RCC 7860 (cell line): ENCODE measurements at places on chromosomes 5 and 9.
A peak's percentile ranks its signal among the peaks of the same experiment; 100 is the strongest.

DNA sequence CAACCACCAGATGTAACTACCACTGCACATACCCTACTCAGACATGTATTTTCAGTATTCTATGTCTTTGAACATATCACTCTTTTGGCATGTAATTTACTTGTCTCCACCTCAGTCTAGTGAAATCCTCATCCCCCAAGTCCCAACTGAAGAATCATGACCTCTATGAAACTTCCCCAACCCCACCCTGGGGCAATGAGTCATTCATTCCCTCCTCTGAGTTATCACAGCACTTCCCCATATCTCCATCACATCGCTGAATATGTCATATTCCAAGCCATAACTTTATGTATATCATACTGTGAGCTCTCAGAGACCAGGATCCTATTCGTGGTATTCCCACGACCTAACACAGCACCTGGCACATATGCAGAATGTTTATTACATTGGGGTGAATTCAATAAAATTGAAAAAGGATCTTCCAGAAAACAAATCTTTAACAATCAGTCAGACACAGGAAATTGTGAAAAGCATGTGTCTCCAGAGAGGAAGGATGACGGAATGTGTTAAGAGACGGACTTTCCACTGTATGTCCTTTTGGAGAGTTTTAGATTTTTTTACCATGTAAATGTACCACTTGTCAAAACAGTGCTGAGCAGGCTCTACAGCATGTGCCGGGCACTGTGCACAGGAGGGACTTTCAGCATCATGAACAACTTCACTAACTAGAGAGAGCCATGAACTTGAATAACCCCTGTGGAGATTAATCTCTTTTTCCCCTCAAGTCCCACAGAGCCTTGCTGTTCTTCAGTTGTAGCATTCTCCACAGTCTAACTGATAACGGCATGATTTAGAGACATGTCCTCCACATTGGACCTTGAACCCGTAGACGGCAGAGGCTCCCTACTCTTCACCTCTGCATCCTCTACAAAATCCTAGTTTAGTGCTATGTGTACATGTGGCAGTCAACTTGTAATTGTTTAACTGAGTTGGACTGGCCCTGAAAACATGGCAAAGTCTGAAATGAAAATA is 213.5 kb downstream of the GLIS3 start:
- peak; percentile 9 for DNase-seq

DNA sequence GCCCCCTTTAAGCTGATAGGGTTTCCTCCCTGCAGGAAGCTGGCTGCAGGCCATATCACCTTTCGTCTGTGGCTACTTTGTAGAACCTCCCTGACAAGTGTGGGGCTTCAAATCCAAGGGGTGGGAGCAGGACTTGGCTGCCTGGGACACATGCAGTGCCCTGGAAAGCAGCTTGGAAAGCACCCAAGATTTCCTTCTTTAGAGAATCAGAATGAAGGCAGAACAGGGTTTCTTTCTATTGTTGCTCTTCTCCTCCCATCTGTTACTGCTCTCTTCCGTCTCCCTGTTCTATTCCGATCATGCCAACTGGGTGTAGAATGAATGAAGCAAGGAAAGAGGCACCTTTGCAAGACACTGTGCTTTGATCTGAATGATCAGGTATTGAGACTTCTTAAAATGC is 282.2 kb downstream of the MED10 start:
- DNase-seq: no peak

- DNase-seq: no peak
These were observed 36.9 kb upstream of the CXCL14 start for GRCh38 chr5:135615581-135616260.

- no peak for DNase-seq
These were observed 567.2 kb upstream of the MEF2C start for GRCh38 chr5:89450149-89450538.

GRCh38 chr9:71647094-71647591 is 121.2 kb downstream of the CEMIP2 start:
- DNase-seq: peak; percentile 65

DNA sequence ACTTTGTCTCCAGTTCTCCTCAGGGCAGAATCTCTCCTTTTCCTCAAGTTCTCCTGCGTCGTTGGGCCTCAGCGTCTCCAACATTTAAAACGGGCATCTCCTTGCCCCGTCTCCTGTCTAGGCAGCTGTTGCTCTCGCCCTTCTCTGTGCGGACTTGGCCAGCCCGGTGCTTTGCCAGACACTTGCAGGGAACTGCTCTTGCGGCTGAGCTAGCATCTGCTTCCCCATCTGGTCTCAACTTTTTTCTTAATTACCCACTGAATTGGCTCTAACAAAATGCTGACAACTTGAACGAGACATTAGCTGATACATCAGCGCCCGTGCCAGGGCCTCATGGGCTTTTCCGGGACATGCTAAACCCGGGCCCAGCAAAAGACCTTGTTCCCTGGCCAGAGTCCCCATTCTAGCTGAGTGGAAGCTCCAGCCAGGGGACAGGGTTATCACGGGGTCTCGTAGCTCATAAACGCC is 25.1 kb downstream of the ZNF618 start:
- DNase-seq: no peak

DNA sequence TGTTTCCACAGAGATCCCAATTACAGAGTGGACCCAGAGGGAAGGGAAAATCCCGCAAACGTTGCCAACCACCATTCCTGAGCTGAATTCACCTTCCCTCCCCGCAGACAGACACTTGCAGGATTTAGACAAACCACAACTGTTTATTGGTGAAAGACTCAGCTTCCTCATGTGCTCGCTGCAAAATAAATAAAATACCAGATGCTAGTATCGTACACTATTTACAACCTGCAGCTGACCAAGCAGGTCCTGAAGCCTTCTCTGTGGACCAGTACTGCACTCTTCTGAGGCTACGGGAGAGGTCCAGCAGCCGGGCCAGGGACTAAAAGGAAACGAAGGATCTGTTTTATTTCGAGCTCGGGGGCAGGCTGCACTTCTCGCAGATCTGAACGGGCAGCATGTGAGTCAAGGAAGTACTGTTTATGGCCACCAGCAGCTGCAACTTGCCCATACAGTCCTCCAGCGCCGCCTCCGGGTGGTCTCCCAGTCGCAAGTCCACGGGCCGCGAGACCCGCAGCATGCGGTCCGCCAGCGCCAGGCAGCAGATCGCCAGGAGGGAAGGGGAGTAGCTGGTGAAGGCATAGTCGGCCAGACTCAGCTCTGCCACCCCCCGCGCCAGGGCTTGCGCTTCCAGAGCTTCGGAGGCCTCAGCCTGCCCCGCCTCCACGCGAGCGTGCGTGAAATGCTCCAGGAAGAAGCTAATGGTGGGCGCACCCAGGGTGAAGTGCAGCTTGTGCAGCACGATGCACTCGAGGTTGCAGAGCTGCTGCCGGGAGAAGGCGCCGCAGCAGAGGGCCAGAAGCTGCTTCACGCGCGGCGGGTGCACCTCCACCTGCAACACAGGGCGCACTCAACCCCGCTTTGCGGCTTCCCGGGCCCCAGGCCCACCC is 2.1 kb downstream of the CCNO start:
- DNase-seq: no peak

GRCh38 chr9:68978066-68978465 is 35.8 kb downstream of the PRKACG start:
- DNase-seq: no peak

DNA sequence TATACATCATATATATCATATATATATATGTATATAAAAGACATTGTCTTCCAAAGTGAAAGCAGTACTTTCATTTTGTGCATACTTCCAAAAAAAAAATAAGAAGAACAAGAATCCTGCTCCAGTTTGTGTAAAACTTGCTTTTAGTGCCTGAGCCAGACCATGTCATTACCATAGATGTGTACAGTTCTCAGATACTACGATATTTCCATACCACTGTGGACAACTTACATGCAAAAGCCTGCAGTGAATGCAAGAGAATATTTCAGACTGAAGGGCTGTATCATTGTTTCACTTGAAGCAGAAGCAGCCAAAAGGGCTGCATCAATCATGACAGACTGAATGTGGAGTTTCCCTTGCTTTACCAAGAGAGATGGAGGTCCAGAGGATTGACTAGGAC is 72.6 kb upstream of the CYLC2 start:
- no peak for DNase-seq

- DNase-seq: no peak
These were observed 13.4 kb upstream of the EXOC3 start for GRCh38 chr5:429453-430188.

DNA sequence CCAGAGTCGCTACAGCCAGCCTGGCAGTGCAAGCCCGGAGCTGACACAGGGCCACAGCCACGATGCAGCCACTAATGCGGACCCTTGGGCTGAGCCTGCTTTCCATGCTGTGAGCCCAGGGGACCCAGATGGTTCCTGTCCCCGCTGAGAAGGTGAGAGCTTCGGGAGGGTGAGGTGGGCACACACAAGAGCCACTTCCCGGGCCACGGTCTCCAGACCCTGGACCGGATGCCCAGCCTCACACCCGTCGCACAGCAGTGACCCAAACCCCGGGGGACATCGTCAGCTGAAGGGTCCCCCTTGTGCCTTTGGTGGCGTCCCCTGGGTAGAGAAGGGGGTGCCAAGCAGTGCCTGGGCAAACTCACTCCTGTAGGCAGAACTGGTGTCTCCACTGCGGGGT is 13.4 kb downstream of the PAEP start:
- no peak for DNase-seq

DNA sequence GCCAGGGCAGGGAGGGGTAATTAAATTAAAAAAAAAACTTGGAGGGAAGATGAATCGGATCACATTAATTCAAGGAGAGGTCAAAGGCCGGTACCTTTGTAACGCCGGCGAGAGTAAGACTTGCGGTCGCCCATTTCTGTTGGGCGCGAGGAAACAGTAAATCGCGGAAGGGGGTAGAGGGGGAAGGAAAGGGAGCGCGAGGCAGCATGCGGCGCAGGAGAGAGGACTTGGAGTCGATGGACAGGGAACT is 324 bp upstream of the RGMB start:
- DNase-seq: no peak

DNA sequence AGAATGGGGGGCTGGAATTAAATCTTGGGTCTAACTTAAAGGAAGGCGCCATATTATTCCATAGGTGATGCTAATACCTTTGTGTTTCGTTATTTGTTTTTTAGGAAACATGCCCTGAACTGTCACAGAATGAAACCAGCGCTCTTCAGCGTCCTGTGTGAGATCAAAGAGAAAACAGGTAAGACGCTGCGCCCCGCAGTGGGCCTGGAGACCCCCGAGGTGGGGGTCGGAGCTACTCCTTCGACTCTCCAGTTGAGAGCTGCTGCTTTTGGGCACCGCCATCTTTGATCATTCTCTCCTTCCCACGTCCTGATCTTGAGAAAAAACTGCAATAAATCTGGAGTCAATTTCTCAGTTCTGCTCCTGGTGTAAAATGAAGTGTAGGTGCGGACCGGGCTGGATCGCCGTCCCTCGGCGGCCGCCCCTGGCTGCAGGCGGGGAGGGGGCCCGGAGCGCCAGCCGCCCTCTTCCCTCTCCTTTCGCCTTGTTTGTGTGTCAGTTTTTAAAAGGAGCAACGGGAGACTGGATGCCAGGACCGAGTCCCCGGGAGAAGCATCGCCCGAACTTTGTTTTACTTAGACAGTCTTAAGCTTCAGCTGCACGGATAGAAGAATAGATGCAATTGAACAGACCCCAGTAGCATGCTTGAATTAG is 1.4 kb downstream of the PBX3 start:
- DNase-seq: no peak

DNA sequence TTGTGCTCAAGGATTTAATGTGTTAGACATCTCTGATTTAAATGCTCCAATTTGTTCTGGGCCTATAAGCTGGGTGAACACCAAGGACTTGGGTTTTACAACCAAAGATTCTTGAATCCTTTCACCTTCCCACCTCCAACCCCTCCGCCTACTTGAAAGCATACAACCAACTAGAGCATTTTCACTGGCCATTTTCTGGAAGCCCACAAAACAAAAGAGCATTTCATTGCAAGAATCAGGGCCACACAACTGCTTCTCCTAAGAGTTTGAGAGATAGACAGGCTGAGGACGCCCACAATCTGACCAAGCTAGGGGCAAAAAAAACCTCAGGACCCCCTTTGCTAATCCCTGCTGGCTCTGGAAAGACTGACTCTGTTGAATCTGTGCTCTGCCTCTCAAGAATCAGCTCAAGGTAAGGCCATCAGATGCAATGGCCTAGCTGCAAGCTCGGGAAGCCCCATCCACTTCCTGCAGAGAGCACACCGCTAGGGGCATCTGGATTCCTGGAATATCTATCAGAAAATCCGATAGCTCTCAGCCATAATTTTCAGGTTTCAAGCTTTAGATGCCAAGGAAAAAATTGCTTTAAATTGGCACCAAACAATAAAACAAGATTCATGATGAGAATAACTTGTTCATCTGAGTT is 57.7 kb downstream of the RETREG1 start:
- no peak for DNase-seq

DNA sequence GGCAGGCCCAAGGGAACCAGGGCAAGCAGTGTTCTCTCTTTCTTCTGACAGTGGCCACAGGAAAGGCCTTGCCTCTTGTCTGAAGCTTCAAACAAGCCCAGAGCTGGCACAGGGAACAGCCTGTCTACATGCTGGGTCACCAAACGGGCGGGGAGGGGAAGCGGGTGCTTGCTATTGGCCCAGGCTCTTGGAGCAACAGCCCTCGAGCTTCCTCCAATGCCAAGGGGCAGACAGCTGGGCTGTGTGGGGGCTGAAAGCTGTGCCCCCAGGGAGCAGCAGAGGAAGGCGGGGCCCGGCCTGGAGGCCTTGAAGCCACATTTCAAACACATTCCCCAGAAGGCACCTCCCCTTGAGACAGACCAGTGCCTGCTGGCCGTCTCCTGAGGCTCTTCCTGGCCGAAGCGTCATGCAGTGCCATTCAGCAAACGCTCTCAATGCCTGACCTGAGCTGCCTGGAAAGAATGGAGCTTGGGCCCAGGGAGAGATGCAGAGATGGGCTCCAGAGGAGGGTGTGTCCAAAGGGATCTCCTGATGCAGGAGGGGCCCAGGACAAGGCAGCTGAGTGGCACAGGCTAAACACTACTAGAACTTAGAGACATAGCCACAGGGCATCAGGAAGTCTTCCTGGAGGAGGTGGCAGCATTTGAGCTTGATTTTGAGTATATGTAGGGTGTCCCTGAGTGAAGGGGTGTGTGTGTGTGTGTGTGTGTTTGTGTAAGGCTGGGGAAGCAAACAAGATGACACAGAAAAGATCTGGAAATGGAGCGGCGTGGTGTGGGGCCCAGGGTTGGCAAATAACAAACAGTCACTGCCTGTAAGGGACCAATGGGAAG is 2.5 kb downstream of the FIBCD1 start:
- peak; percentile 64 for DNase-seq

DNA sequence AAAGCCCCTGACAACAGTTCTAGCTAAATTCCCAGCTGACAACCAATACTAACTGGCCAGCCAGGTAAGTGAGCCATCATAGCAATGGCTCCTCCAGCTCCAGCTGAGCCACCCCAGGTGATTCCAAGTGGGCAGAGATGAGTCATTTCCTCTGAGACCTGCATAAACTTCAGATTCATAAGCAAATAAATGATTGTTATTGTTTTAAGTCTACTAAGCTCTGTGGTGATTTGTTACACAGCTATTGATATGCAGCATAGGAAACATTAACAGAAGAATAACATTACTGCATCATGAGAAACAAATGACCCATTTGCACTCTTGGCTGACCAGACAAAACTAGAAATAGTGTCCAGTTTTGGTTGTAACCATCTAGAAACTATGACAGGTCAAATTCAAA is 60.3 kb downstream of the TTC39B start:
- DNase-seq: no peak

GRCh38 chr5:161548487-161549094 is 2.1 kb upstream of the GABRB2 start:
- no peak for DNase-seq

GRCh38 chr5:123800640-123801039 is 288.7 kb downstream of the CSNK1G3 start:
- DNase-seq: no peak
